WTC11 (cell line): ENCODE measurements at places on chromosomes 13 and 19. TPM values are rescaled to one million over a fixed set of nuclear protein-coding genes. Genes with fewer than 3 reads are reported as not detected.

ZNF763 gene
- 2.4 to 3.1 TPM (median 2.9 TPM) in 3 replicates for total RNA-seq

DNA sequence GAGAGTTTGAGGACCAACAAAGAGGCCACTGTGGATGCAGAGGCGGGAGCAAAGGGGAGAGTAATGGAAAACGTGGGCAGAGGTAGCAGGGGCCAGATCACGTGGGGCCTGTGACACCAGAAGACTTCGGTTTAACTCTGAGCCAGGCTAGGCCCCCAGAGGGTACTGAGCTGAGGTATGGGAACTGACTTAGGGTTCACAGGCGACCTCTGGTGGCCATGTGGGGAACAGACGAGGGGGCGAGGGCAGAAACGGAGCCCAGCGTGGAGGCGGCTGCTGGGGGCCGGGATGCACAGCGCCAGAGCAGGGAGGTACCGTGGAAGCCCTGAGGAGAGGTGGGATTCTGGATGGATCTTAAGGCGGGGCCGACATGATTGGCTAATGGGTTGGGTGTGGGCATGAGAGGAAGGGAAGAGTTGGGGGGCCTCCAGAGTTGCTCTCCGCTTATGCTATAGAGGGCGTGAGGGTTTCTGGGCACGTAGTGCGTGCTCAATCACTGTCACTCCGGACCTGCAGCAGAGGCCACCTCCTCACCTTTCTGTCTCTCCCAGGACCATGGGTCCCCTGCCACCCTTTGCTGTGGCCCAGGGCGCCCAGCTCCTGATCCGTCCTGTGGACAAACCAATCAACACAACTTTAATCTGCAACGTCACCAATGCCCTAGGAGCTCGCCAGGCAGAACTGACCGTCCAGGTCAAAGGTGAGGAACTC is 13.7 kb downstream of the PVR start:
- DNase-seq: peak; percentile 90

DNA sequence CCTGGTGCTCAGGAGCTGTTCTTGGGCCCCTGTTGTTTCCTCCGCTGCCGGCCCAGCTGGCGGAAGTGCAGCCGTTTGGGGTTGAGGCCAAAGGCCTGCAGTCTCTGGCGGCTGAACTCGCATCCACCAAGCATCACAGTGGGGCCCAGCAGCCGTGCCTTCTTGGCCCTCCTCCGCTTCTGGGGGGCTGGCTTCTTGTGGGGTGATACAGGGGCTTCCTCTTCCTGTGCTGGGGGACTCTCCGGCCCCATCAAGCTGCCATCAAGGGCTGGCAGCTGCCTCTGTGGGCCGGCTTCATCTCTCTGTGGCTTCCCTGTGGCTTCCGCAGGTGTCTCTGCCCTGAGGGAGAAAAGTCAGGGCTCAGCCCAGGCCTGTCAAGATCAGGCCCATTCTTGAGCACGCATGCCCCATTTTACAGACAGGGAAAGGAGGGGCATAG is 10.3 kb downstream of the ATG4D start:
- no peak for DNase-seq

DNA sequence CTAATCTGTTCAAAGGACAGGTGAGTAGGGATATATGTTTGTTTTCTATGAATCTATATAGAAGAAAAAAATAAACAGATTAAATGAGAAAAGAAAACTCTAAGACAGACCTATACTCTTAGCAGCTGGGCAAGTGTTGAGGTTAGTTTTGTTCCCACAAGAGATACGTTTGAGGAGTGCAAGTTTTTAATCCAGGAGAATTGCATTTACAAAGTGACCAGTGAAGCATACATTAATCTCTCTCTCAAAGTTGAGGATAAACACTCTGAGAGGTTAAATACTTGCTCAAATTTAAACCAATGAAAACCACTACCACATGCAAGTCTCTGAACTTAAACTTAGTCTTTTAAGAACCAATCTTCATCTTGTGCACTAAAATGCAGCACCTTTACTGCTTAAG is 930.5 kb upstream of the MIR17HG start:
- DNase-seq: no peak

- no peak for DNase-seq
Observed at GRCh38 chr19:30557927-30558557, 185.9 kb downstream of the ZNF536 start.

ZNF266 gene
- 14.0 to 19.4 TPM (median 14.5 TPM) in 3 replicates for total RNA-seq

DNA sequence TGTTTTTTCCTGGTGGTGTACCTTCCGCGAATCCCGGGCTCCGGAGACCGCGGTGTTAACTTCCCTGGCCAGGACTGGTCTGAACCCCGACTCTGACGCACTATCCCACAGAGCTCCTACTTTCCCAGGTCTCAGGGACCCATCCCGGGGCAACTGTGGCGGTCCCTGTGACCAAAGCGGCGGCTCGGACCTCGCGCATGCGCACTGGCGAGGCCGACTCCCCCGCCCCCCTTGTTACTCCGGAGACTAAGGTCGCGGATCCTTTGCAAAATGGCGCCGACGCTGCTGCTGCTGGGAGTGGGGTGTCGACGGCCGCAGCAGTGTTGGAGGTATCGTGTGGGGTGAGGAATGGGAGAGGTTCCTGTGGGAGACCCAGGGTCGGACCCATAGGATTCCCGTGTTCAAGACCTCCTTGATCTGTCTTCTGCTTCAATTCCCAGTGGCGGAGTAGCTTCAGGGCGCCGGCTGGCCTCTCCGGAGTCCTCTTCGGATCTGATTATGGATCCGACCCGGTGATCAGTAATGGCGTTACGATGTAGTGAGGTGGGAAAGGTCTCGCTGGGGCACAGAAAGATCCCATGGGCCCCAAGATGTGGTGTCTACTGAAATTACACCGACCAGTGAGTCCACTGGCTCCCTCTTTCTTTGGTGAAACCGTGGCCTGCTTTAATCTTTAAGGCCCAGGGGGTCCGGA is 66.6 kb upstream of the ZNF527 start:
- DNase-seq: peak; percentile 76

- peak; percentile 56 for DNase-seq
Observed at GRCh38 chr19:35268536-35269437, at the start of gene USF2. Gene USF2 (plus strand): TSS chr19:35268962. CDS start chr19:35269102, 140 bp downstream.

FAAP24 gene
- 5.2 to 6.2 TPM (median 5.3 TPM) in 3 replicates for total RNA-seq

GRCh38 chr19:328025-328505 is 16.5 kb downstream of the MIER2 start:
- no peak for DNase-seq

DNA sequence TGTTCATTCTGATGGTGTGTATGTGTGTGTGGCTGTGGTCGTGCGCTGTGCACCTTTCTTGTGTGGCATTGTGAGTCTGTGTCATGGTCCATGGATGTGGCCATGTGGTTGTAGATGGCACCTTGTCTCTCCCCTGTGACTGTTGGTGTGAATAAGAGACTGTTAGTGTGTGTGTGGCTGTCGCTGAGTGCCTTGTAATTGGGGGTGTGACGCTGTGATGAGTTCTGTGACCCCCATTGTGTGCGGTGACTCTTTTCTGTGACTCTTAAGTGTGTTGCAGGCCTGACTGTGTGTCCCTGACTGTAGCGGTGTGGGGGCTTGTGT is 804 bp downstream of the PLPPR2 start:
- DNase-seq: no peak

GRCh38 chr13:30341815-30342570 is 34.6 kb upstream of the KATNAL1 start:
- DNase-seq: no peak

CEACAM8 gene
- not detected in 3 replicates for total RNA-seq

DNA sequence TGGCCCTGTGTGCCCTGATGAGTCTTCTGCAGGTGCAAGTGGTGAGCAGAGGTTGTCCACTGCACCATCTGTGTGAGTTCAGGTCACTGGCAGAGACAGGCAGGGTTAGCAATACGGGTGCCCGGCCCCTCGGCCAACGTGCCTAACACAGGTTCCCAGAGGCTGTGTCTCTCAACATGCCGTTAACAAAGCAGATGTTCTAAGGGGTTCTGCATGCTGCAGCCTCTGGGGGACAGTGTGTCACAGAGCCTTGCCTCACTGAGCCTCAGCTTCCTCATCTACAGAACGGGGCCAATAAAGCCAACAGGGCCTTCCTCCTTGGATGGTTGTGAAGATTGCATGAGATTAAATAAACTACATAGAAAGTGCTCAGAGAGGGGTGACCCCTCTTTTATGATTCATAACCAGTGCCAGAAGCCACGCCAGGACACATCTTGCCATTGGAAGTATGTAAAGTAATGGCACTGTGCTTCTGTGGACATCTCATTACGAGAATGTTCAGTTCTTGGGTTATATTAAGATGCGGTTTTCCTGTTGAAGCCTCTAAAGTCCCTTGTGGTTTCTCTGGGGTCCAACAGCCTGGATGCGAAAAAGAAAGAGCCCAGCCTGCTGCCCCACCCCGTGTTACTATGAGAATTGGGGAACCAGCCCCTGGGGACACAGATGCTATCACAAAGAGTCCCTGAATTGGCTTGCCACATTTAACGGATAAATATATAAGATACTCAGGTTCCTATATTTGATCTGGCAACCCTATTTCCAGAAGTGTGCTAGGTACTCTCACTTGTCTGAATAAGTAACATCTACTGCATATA is 11.2 kb upstream of the ARHGEF18 start:
- no peak for DNase-seq

PGPEP1 gene
- 39.2 to 68.1 TPM (median 40.8 TPM) in 3 replicates for total RNA-seq

DNA sequence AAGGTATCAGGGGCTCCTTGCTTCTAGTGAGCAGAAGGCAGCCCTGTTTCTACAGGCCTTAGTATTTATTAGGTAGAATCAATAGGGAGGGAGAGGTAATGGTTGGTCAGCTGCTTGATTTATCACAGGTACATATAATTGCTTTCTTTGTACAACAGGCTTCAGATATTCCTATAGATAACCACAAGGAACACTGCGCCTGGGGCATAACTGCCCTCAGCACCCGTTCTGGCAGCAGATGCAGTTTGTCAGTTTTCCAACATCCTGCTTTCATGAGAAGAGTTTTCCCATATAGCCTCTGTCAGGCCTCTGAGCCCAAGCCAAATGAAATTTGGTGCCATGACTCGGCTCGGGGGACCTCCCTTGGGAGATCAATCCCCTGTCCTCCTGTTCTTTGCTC is 12.4 kb upstream of the ZNF486 start:
- DNase-seq: no peak

- DNase-seq: no peak
Observed at GRCh38 chr19:807627-808422, 10.6 kb downstream of the PTBP1 start.

TEX29 gene
- total RNA-seq: 0.32 to 0.68 TPM (median 0.37 TPM) in 3 replicates

DNA sequence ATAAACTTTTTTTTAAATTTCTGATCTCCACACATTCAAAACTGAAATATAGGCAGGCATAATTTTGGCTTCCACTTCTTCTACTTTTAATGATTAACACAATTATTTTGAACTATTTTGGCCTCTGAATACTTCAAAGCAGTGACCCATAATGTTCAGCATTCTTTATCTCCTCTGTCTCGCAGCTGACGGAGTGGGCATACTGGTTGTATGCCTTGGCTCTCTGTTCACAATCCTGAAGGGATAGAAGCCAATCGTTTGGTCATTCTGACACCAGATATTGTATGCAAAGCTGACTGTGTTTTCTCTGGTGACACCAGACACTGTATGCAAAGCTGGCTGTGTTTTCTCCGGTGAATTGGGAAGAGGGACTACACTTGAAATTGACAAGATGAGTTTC is 833.0 kb downstream of the EFNB2 start:
- DNase-seq: no peak

LCP1 gene
- 2.7 to 3.7 TPM (median 3.2 TPM) in 3 replicates for total RNA-seq

FARSA gene
- 103 to 108 TPM (median 106 TPM) in 3 replicates for total RNA-seq

DNA sequence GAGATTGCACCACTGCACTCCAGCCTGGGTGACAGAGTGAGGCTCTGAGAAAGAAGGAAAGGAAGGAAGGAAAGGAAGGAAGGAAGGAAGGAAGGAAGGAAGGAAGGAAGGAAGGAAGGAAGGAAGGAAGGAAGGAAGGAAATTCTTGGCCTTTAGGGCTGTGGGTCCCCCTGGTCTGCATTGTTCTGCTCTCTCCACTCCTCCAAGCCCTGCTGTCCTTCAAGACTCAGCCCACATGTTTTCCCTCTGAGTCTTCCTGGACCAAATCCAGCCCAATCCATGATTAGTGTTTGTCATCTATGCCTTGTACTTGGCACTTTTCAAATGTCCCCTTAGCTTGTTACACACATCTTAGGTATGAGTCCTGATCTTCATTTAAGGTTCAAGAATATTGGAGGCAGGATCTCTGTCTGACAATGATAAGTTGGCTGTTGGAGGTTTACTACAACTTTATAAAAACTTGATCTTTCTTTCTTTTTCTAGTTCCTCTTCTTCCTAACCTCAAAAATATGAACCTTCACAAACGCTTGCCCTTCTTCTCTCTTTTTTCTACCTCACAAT is 48.8 kb upstream of the INTS6 start:
- DNase-seq: no peak

PLK5 gene
- 0.60 to 1.4 TPM (median 0.62 TPM) in 3 replicates for total RNA-seq

DNA sequence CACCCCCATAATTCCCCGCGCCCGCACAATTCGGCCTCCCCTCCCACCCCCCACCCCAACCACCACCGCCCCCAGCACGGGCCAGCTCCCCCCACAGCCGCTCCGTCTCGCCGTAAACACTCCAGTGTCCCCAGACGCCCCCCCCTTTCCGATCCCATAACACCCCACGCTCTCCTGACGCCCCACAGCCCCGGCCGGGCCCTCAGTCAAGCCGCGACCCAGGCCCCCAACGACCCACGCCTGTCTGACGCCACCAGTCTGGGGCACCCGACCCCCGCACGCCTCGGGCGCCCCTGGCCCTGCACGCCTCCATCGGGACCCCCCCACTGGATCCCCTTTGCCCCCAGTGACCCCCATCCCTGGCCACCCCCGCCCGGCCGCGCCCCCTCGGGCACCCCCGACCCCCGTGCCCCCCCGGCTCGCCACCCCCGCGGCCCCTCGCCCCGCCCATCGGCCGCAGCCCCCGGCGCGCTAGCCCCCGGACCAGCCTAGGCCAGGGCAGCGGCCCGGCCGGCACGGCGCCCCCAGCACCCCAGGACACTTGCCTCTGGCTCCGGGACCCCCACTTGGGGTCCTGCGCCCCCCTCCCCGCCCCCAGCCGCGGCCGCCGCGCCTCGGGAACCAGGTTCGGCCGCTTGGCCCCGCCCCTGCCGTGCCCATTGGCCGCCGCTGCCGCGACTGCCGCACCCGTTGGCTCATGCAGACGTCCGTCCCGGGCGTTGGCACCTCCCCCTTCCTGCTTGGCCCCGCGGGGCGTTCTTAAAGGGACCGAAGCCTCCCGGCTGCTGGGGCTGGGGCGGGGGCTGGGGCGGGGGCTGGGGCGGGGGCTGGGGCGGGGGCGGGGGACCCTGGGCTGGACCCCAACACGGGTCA is at the start of gene FKBP8:
TSS of gene FKBP8 (minus strand) at position 633 of the 873 bp plus-strand sequence. CDS start 1,603 bp downstream, outside the sequence.
- peak; percentile 97 for DNase-seq

- DNase-seq: no peak
Observed at GRCh38 chr13:76012091-76012721, 376.1 kb downstream of the LMO7 start.
